ENCODE measurements at places on chromosomes 3 and 15.

- no peak for DNase-seq
Observed at GRCh38 chr3:87088993-87089841, 98.3 kb upstream of the VGLL3 start.

DNA sequence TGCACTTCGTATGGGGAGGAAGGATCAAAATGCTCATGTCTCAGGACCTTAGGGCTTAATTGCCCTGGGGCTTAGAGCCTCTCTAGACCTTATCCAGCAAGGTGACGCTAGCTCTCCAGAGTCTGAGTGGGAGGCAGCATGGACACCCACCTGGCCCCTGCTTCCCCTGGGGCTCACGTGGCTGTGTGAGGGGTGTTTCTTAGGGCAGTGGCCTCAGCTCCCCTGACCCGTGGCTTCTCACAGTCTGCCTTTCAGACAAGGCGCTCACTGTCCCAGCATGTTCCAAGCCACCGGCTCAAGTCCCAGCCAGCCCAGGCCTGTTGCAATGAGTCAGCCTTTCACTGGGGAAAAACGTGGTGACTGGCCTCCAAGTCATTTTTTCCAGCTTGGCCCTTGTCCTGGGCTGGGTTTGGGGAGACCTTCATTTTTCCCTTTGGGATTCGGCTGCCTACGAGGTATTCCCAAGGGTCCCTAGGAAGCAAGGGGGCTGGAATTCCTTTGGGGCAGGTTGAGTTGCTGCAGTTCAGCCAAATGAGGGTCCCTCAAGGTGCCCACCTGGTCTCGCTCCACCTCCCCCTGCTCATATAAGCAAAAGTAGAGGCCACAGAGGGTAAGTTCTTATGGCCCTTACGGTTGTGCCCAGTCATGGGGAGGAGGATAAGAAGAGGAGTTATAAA, 15.7 kb downstream of the BHLHE40 start:
- peak; percentile 92 for DNase-seq

DNA sequence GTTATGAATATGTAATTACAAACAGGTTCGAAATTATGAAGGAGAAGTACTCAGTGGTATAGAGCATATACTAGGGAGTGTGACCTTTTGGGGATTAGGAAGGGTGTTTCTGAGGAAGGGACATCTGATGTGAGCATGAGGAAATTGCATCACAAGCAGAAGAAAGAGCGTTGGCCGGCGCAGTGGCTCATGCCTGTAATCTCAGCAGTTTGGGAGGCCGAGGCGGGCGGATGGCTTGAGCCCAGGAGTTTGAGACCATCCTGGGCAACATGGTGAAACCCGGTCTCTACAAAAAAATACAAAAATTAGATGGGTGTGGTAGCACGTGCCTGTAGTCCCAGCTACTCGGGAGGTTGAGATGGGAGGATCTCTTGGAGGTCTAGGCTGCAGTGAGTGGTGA, 6.9 kb downstream of the CMTM7 start:
- no peak for DNase-seq

GRCh38 chr3:68441054-68441453, 491.3 kb downstream of the TAFA4 start:
- no peak for DNase-seq

DNA sequence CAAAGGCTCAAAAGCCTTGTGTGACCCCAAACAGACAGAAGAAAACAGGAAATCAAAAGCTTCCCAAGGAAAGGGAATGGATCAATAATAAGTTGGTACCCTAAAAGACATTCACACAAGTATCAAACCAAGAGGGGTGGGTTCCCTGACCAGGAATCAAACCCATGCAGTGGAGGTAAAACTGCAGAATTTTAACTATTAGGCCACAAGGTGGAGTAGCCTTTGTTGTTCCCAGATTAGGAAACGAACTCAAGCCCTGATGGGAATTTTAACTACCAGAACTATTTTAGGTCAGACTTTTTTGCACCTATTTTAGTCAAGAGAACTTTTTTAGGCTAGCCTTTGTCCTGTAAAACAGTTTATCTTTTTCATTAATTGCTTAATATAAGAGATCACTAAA, 31.4 kb downstream of the SETMAR start:
- DNase-seq, result peak; percentile 16

GRCh38 chr3:108051005-108051404, 39.8 kb downstream of the CD47 start:
- DNase-seq, result no peak

- DNase-seq, result no peak
Observed at GRCh38 chr3:71726146-71726545, 944 bp upstream of the EIF4E3 start.

- DNase-seq, result no peak
Observed at GRCh38 chr3:8488877-8489276, 12.7 kb upstream of the LMCD1 start.

- no peak for DNase-seq
Observed at GRCh38 chr3:117589454-117589853, 879.9 kb downstream of the TUSC7 start.

- DNase-seq, result no peak
Observed at GRCh38 chr3:140247775-140248174, 312.8 kb downstream of the CLSTN2 start.
